Kidney capillary endothelial cell (primary cell): ENCODE measurements at places on chromosomes 4 and X.

GRCh38 chr4:80017125-80017854, 55.7 kb downstream of the ANTXR2 start:
- no peak for DNase-seq

GRCh38 chrX:23993012-23993633, 33.9 kb downstream of the KLHL15 start:
- DNase-seq, result peak; percentile 3

DNA sequence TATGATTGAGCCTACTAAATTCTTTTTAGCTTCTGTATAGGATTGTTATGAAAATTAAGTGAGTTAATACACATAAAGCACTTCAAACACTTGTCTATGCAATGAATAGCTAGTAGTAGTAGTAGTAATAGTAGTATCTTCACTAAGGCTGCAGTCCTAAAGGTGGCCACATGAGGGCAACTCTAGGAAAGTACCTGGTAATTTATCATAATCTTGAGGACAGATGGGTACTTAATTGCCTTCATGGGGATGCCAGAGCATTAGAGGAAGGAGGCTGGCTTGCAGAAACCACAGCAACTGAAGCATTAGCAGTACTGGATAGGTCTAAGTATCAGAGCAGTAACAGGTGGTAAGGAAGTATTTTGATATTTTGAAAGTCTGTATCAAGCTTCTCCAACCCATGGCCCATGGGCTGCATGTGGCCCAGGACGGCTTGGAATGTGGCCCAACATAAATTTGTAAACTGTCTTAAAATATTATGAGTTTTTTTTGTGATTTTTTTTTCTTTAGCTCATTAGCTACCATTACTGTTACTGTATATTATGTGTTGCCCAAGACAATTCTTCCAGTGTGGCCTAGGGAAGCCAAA, 17.3 kb downstream of the NIPAL1 start:
- peak; percentile 11 for DNase-seq

DNA sequence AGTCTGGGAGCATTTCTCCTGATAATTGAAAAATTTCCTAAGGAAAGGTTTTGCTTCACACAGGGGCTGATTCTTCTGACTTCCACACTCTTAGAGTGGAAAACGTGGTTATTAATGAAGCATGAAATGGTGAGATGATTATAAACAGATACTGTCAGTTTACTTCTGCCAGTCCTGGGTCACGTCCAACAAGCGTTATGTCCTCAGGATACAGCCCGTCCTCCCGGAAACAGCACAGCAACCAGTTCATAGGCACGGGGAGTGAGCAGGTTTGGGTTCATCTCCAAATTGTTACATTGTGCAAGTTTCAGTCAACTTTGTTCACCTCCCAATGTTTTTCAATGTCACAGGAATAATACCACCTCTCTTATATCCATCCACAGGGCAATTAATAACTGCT, 98.8 kb downstream of the NPNT start:
- no peak for DNase-seq

DNA sequence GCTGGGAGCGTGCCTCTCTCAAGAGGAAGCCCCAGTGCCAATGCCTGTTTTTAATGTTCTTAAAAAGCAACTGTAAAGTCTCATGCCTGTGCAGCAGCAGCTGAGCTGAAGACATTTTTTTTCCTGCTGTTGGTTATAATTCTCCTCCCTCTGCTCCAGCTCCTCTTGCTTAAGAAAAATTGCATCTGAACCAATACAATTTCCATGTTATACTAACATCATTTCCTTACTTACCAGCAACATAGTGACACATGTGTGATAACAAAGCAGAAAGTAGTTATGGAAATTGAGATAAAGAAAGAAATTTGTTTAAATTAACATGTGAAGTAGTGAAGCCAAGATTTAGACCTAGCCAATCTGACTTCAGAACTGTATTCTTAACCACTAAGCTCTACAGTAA, 101.4 kb downstream of the TBC1D19 start:
- DNase-seq, result no peak

- no peak for DNase-seq
Observed at GRCh38 chr4:41213625-41214135, 662 bp downstream of the APBB2 start.

DNA sequence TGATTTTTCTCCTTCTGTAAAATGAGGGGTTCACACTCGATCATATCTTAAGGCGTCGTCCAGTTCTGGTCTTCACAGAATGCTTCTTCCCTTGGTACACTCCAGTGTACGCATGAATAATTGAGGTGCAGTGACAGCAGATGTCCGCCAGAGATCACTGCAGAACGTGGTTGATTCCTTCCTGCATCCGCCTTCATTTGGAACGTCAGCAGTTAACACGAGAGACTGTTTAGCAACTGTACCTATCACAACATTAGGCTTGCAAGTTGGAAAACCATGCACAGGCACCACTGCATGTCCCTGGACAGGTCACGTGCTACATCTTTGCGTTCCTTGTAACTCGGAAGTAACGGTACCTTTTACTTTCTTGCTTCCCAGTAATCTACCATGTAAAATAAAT, 66.0 kb upstream of the GEMIN8 start:
- peak; percentile 33 for DNase-seq

GRCh38 chr4:105128208-105128607, 18.5 kb upstream of the TET2 start:
- no peak for DNase-seq

DNA sequence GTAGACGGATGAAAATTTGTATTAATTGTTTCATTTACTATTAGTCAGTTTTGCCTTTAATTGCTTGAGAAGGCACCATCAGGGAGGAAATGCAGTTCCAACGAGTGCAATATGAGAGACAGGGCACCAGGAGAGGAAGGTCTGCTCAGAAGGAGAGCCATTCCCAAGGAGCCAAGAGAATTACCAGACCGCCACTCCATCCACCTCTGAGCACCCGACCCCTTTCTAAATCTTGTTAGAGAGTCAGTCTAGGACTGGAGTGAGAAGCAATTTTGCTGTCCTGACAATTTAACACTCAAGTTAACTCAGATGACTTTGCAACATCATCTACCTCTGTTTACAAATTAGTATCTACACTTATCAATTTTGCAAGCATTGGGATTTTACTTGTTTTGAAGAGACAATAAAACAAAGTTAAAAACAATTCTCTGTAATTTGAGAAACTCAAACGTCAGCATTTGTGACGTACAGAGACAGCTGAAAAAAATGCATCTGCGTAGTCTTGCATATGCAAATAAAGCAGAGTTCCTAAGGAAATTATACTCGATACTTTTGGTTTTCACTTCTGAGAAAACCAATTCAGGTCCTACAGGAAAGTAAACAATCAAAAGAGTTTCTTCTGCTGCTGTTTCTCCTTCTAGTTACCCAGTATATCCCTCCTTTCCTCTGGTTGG, 1704.7 kb upstream of the TENM3 start:
- no peak for DNase-seq

- DNase-seq, result no peak
Observed at GRCh38 chr4:25727711-25728493, 72.3 kb downstream of the SLC34A2 start.

DNA sequence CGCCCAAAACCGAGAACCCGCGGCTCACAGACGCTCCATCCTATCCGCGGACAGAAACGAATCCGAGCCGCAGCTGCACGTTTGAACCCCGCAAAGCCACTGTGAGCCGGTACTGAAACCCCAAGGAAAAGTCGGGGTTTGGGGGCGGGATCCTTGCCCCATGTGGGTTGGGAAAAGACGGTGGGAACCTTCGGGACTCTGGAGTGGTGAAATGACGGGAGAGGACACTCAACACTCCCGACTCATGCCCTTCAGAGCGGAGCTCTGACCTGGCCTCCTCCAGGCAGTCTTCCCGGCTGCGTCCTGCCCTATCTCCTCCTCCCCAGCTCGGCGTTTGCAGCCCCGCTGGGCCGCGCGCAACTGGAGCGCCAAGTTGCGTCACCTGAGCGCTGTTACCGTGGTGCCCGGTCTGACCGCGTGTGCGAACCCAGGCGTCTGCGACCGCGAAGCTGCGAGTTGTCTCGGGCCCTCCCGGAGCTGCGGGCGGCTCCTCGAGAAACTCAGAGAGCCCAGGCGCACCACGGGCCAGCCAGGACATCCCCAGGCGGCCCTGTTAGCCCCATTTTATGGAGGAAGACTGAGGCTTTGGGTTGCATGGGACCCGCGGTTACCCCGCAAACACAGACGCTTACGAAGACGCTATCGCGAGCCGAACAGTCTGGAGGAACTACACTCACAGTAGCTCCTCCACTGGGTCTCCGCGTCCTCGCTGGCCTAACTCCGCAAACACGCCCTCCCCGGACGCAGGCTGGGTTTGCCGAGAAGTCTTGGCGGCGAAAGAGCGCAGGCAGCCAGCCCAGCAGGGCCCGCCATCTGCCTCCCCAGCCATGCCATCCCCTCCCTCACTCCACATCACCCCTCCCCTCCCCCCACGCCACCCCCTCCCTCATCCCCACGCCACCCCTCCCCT, 20.3 kb upstream of the HMX1 start:
- DNase-seq, result no peak

GRCh38 chr4:85499573-85499972, 24.6 kb downstream of the ARHGAP24 start:
- no peak for DNase-seq

DNA sequence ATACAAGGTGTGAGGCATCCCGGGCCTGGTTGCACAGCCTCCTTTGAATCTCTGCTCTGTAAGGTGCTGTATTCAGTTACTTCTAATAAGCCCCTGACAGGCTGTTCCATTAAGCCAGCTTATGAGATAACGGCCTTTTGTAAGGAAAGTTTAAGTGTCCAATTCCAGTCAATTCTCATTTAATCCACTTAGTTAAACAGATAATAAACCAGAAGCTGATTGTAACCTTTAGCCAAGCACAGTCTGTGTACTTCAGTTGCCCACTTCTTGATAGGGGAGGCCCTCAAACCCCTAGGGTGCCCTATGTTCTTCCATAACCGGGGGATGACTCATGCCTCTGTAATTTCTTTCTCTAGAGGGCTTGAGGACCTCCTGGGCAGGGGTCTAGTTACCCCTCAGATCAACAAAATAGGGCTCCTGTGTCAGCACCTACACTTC, 63.4 kb downstream of the RASL11B start:
- DNase-seq, result no peak

DNA sequence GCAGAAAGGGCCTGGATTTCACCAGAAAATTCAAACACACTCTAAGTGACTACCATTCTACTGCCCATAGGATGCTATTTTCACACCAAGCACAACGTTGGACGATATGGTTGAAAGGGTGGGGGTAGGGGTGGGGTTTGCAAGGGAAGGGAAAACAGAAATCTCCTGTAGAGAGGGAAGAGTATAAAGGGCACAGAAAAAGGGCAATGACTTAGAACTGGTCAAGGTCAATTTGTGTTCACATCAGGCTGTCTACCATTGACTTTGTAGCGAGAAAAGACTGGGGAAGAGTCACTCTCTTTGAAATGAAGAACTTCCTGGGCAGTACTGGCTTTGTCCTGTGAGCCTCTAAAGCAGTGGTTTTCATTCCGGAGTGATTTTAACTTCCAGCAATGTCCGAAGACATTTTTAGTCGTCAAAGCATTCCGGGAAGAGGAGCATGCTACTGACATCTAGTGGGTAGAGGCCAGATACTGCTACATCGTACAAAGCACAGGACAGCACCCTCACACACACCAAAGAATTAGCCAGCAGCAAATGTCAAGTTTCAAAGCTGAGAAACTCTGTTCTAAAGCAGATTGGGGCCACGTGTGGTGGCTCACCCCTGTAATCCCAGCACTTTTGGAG, 48.4 kb upstream of the SLC7A3 start:
- peak; percentile 12 for DNase-seq

GRCh38 chr4:26426892-26427291, 63.4 kb downstream of the CCKAR start:
- DNase-seq, result no peak

DNA sequence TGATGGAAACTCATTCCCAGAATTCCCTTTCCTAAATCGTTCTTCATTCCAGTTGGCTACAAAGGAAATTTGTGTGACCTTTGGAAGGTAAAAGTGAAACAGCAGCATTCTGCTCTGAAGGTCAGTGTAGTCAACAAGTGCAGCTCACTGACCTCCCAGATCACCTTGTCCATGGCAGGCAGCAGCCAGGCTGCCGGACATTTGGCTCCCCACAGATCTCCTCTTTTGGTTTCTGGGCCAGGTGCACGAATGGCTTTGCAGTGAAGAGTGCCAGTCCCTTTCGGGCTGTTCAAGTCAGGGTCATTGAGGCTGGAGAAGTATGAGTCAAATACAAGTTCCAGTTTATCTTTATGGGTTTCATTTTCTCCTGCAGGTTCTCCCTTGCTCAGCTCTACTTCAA, 14.3 kb downstream of the GPRIN3 start:
- no peak for DNase-seq

DNA sequence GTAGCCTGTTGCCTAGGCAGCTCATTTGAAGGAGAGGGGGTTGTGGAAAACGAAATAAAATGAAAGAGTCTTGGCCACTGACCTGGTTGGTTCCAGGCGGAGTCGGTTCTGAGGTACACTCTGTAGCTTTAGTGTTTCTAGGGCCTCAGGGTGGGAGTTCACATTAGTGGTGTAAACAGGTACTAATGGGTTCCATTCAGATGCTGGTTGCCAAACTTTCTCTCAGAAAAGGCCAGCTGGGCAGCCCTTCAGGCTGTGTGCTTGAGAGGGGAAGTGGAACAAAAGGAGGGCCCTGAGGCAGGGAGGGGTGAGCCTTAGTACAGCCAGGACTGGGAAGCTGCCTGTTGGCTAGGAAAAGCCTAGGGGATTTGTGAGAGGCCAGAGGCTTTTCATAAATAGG, 24.8 kb downstream of the NHSL2 start:
- no peak for DNase-seq

DNA sequence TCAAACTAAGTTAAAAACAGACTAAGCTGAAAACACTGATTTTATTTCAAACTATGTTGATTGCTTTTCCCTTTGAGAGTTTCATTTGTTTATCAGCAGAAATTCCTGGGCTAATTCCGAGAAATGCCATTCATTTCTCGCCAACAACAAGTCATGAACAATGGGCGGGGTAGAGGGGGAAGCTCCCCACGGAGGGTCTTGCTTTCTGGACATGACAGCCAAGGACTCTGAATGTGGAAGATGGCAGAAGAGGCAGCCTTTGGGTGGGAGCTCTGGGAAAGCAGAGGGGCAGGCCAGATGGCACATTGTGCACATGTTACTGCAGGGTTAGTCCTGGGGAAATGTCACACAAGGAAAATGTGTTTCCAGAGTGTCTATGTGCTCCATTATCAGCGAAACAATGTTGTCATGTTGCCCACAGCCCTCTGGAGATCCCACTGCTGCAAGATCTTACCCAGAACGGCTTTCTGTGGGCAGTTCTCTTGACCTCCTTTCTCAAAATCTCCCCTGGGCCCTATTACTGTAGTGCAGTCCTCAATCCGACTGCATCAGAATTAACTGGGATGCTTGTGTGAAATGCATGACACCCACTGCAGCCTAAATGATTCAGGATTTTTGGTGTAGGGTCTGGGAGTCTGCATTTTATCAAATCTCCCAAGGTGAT, 45.0 kb downstream of the CHRDL1 start:
- no peak for DNase-seq

GRCh38 chrX:141220342-141221008, 21.8 kb downstream of the SPANXC start:
- peak; percentile 59 for DNase-seq

- DNase-seq, result no peak
Observed at GRCh38 chr4:27293831-27294230, 433.2 kb downstream of the STIM2 start.

- no peak for DNase-seq
Observed at GRCh38 chr4:162706051-162706450, 460.6 kb downstream of the NAF1 start.
